ENCODE measurements at places on chromosomes 4 and X.

- no peak for DNase-seq
These were observed 57.0 kb upstream of the GRPEL1 start for GRCh38 chr4:7124689-7125442.

GRCh38 chrX:131816551-131817136, 206.5 kb upstream of the STK26 start:
- no peak for DNase-seq

GRCh38 chr4:183873409-183874185, 31.5 kb upstream of the STOX2 start:
- no peak for DNase-seq

GRCh38 chr4:68630371-68630770, 40.1 kb downstream of the UGT2B15 start:
- no peak for DNase-seq

- DNase-seq: no peak
These were observed 155.8 kb downstream of the PDGFC start for GRCh38 chr4:156815717-156816359.

DNA sequence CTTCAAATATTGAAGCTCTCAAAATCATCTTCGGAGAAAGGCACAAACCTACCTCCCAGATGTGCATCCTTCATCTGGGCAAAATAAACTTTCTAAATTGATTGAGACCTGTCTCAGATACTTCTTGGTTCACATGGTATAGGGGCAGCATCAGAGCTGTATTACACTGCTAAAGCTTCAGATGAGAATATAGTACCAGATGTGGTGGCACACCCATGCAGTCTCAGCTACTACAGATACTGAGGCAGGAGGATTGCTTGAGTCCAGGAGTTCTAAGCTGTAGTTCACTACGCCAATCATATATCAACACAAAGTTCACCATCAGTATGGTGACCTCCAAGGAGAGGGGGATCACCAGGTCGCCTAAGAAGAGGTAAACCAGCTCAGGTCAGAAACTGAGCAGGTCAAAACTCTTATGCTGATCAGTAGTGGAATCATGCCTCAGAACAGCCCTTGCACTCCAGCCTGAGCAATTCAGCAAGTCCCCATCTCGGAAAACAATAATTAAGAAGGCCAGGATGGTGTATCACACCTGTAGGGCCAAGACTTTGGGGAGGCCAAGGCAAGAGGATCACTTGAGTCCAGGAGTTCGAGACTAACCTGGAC, 22.0 kb downstream of the ELF2 start:
- DNase-seq: no peak

DNA sequence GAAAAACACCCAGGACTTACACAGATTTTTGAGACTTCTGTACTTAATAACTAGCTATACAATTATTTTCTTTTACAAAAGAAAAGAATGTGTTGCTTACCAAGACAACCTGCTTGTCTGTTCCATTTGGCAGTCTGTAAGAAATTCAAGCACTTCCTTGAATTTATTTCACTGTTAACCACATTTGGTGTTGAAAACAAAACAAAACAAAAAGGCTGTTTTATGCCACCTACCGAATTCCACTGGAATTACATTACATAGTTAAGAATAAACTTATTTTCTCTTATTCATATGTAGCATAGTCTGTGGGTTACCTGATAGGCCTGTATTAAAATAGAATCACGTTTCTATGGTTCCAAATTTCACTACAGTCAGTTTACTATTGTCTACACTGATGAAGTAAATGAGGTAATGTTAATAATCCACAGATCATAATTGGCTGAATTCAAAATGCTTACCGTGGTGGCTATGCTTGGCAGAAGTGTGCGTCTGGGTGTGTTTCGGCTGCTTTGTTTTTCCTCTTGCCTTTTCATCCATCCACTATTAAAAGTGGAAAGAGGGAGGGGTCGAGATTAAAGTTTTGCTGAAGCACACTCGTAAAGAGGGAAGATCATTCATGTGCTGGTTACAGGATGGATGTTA, at the start of gene TLR1:
TSS of gene TLR1 (minus strand) at position 138 of the 642 bp plus-strand sequence. CDS start 5,960 bp downstream, outside the sequence.
- DNase-seq: peak; percentile 2

- no peak for DNase-seq
These were observed 139.5 kb downstream of the NPNT start for GRCh38 chr4:106034751-106035150.
